OCI-LY7 (cell line): ENCODE measurements at places on chromosomes 2 and 18. TPM values are rescaled to one million over a fixed set of nuclear protein-coding genes. Genes with fewer than 3 reads are reported as not detected.

- no peak for DNase-seq
These were observed 343.6 kb downstream of the TGIF1 start for GRCh38 chr18:3793545-3793944.

DNA sequence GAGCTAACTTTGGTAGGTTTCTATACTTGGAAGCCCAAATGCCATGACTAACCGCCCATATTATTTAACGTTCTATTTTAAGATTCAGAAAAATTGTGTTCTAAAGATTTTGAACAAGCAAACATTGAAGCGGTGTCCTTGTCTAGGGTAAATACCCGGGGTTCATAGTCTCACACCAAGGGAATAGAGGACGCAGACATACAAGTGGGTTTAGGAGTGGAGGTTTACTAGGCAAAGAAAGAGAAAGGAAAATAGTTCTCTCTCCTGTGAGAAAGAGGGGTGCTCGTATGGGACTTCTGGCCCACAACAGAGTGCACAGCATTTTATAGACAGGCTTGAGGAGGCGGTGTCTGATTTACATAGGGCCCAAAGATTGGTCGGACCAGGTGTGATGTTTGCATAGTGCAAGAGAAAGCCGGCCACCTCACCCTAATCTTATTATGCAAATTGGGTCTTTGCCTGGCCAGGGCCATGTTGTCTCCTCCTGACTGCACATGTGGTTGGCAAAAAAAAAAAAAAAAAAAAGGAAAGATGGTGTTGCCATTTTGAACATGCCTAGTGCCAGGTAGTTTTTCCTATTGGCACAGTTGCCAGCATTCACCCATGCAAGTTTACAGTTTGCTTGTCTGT is 1062.6 kb downstream of the LRP1B start:
- DNase-seq = no peak

- peak; percentile 49 for DNase-seq
These were observed 44.0 kb downstream of the METTL8 start for GRCh38 chr2:171389780-171390179.

DNA sequence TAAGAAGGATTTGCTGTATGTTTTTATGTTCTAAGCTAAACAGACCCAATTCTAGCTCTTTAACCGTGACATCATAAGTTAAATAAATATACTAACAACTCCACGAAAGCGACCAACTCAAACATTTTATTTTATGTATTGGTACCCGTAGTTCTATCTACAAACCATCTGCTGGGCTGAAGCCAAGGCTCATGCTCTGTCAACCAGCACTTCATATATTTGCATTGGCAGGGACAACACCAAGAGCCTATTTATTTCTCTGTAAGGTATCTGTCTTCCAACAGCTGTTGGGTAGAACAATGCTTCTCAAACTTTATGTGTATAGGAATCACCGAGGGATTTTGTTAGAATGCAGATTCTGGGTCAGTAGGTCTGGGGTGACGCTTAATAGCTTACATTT is 64.5 kb downstream of the PID1 start:
- no peak for DNase-seq

DNA sequence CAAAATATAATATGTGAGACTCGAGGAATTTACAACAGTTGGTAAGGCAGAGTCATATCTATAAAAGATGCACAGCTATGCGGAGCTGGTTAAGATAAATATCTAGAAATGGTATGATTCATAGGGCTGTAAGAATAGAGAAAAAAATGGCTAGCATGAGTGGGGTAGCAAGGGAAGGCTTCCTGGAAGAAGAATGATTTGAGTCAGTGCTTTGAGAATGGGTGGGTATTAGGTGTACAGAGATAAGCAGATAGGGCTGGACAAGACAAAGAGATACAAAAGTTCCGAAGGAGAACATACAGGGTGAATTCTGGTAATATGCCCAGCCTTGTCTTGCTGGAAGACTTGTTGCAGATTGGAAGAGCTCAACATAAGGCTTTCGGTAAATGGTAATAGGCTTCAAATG is 291.5 kb upstream of the CCDC68 start:
- no peak for DNase-seq

- DNase-seq = no peak
These were observed 511.4 kb upstream of the MYT1L start for GRCh38 chr2:2842466-2842865.

- DNase-seq = no peak
These were observed 593.1 kb downstream of the CBLN2 start for GRCh38 chr18:71951001-71951400.

GRCh38 chr2:108778857-108779256 is 7.7 kb upstream of the CCDC138 start:
- DNase-seq = no peak

DNA sequence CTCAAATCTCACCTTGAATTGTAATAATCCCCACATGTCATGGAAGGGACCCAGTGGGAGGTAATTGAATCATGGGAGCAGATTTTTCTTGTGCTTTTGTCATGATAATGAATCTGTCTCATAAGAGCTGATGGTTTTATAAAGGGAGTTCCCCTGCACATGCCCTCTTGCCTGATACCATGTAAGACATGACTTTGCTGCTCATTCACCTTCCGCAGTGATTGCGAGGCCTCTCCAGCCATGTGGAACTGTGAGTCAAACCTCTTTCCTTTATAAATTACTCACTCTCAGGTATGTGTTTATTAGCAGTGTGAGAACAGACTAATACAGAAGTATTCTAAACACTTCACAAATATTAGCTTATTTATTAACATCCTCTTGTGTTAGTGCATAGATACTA is 516.7 kb downstream of the LRRTM4 start:
- DNase-seq = no peak

- no peak for DNase-seq
These were observed 179.8 kb upstream of the EPAS1 start for GRCh38 chr2:46117379-46117778.

DNA sequence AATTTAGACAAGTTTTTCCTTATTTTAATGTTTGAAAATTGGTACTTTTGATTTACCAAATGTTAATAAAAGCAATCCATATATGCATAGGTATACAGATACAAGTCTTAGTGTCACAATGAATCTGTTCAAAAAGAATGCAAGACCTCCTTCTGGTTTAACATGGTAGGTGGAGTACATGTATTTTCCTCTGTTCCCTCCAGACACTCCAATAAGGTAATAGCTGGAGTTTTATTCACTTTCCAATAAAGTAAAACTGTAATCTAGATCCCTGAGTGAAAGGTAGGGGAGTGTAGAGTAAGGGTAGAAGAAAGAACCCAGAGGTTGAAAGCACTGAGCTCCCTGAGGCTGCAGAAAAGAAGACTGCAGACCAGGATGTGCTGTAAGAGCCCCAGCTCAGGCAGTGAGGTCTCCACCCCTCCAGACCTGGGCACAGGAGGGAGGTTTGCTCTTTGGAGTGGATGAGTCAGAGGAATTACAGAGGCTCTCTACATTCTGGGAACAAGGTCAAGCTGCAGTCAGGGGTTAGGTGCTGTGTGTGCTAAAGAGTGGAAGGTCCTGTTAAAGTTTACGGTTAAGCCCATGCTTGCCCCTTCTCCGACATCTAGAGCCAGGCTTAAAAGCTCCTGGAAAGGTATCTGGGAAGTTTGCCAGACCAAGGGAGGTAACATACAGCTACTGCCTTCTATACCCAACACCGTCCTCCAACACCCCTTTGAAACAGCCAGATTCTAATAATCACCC is 27.6 kb upstream of the STAT1 start:
- DNase-seq = no peak

DNA sequence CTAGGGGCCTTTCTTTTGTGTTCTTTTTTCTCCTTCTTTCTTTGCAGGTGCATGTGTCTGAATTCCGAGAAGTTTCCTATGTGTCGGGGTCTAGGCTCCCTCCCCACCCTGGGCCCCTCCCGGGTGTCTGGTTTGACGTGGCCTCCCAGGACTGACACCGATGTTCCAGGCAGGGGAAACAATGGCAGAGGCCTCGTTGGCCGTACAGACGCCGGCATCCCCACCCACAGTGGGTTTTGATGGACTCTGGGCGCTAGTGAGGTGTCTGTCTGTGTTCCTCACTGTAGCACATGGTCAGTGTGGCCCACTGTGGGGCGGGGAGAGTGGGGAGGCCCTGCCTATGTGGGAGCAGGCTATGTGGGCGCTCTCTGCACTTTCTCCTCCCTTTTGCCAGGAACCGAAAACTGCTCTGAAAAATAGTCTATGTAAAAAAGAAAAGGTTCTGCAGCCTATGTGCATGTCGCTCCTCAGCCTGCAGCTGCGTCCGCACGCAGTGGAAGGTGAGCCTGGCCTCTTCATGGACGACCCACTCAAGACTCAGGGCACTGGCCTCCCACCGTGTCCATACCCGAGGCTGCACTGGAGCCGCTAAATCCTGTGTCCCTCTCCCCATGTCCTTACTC is 90.9 kb upstream of the ASB18 start:
- DNase-seq = no peak

DNA sequence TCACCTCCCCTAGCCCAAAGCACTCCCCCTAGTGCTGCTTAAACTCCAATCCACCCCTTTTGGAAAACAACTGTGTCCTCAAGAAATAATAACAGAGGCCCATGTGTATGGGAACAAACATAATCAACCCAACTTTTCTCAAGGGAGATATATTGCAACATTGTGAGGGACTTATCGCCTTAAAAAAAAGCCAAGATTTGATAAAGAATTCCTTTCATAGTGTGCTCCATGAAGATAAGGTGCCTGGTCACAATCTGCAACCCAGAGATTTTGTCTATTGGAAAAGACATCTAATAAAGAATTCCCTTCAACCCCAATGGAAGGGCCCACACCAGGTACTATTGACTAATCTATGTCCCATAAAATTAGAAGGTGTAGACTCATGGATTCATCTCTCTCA is 4.5 kb upstream of the RBFA start:
- no peak for DNase-seq

SCN7A gene
- total RNA-seq = not detected in 2 replicates

ATP6V1B1 gene
- total RNA-seq = not detected in 2 replicates

LINC00305 gene
- total RNA-seq = not detected in 2 replicates

TPO gene
- total RNA-seq = not detected in 2 replicates

IL36RN gene
- total RNA-seq = not detected in 2 replicates

REG3G gene
- not detected in 2 replicates for total RNA-seq

RAB27B gene
- total RNA-seq = not detected in 2 replicates

KIAA2012 gene
- not detected in 2 replicates for total RNA-seq
